Tibial artery (tissue), 4 donors: ENCODE measurements at places on chromosomes 1 and 21.
A peak's percentile ranks its signal among the peaks of the same experiment; 100 is the strongest.

GRCh38 chr1:236762410-236762809, 32.7 kb upstream of the MTR start:
- no peak for DNase-seq

GRCh38 chr1:114224196-114224907, 70.7 kb upstream of the SYT6 start:
- no peak for DNase-seq

- no peak for DNase-seq
Observed at GRCh38 chr1:229714964-229715603, 89.0 kb downstream of the URB2 start.

GRCh38 chr1:6731905-6732304, 30.3 kb upstream of the DNAJC11 start:
- no peak for DNase-seq

DNA sequence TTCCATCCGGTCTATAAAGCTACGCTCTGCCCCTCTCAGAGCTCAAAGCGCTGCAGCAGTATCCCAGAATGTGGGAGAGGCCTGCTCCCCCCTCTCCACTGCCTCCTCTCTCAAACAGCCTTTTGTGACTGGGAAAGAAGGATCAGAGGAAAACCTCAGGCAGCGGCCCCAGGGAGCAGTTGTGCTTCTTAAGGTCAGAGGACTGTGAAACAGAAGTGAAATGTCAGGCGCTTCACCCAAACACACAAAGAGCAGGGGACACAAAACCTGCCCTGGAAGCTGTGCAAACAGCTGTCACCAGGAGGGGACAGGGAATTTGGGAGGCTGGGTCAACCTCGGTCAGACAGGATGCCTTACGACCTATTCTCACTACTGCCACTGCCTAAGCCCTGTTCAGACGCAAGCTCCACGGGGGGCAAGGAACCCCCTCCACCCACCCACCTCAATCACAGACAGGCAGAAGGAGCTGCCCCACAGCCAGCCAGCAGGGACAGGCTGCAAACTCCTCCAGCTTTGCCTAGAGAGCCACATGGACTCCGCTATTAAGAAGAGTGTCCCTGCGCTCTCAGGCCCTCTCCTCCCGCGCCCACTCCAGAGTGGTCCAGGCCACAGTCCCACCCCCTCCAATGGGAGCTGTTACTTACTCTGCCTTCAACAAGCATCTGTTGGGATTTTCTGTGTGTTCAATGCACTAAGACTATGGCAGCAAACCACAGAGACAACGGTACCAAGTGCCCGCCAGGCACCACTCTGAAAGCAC, 14.6 kb downstream of the SSBP3 start:
- no peak for DNase-seq

GRCh38 chr1:232367293-232367692, 262.6 kb downstream of the SIPA1L2 start:
- DNase-seq = no peak

DNA sequence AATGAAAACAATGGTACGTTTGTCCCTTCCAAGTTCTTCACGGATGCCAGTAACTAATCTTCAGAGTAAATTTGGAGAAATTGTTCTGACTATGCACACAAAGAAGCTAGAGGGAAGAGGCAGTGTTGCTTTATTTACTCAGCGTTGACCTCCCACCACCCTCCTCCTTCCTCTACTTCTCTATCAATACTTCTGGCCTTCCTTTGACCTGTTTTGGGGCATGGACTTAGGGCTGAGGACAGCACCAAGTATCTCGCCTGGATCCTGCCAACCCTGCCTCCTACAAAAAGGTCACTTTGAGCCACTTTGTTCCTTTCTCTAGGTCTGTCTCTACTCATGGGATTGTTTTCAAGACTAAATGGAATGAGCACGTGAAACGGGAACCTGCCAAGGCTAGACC, 282.6 kb downstream of the DSCAM start:
- no peak for DNase-seq

DNA sequence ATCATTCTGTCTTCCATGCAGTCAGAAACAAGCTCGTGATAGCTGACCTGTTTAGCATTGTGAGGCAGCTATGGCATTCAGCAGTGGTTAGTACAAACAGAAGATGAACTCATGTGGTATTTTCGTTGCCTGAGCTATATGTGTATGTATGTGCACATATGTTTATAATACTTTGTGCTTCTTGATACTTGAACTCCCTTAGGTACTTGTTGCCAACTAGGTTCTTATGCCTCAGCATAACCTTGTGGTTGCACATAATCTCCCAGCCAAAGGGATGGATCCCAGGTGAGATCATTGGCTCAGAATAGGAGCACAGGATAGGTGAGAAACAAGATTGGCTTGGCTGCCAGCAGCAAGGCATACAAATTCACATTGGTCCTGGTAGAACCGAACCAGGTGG, 86.1 kb downstream of the VPS26C start:
- no peak for DNase-seq

- no peak for DNase-seq
Observed at GRCh38 chr21:44748621-44749020, 37.2 kb upstream of the TSPEAR start.

DNA sequence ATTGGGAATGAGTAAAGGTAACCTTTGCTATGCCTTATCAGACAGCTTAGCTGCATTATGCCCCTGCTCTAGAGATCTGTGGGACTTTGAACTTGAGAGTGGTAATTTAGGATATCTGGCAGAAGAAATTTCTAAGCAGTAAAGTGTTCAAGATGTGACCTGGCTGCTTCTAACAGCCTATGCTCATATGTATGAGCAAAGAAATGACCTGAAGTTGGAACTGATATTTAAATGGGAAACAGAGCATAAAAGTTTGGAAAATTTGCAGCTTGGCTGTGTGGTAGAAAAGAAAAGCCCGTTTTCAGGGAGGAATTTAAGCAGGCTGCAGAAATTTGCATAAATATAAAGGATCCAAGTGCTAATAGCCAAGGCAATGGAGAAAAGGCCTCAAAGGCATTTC, 90.4 kb downstream of the HHIPL2 start:
- no peak for DNase-seq

GRCh38 chr1:225155555-225155954, 226.1 kb downstream of the DNAH14 start:
- DNase-seq = no peak

DNA sequence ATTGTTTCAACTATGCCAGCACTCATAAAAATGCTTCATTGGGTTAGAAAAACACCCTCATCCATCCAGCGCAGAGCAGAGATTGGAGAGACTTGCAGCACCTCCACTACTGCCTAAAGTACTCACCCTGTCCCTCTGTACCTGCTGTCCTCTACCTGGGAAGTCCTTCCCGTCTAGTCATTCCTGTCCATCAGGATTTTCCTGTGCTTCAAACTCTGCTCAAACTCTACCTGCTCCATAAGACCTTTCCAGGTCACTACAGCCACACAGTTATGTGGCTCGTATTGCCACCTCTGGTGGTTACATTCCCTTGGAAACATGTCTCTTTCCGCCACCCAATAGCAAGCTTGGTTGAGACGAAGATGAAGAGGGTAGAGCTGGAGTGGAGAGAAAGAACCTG, 7.2 kb downstream of the OVGP1 start:
- no peak for DNase-seq

DNA sequence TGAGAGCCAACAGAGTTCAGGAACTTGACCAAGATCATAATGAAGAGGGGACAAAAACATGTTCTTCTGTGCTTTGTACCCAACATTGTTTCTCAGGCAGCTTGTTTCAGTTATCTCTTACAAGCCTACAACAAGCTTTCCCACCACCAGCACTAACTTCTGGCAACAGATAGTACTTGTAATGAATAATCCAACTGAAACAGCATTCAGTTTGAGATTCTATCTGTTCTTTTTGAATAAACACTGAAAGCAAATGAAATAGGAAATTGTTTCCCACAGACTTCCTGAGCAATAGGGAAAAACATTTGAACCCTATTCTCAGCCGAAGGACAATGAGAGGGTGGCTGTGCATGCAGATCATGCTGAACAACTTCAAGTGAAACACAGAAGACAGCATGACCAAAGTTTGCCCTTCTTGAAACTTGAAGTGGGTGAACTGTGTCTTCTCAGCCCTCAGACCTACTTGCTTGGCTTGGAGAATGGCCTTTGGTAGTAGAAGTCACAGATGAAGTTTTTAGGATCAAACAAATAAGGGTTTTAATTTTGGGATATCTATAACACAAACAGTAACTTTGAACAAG, 11.2 kb upstream of the HOOK1 start:
- DNase-seq = no peak

- no peak for DNase-seq
Observed at GRCh38 chr1:114330451-114330983, 176.8 kb upstream of the SYT6 start.

GRCh38 chr21:42684109-42684916, 30.9 kb downstream of the PDE9A start:
- no peak for DNase-seq

GRCh38 chr1:225917536-225917935, 6.5 kb downstream of the PYCR2 start:
- DNase-seq = no peak

- DNase-seq = no peak
Observed at GRCh38 chr1:208084220-208084619, 160.0 kb downstream of the PLXNA2 start.

DNA sequence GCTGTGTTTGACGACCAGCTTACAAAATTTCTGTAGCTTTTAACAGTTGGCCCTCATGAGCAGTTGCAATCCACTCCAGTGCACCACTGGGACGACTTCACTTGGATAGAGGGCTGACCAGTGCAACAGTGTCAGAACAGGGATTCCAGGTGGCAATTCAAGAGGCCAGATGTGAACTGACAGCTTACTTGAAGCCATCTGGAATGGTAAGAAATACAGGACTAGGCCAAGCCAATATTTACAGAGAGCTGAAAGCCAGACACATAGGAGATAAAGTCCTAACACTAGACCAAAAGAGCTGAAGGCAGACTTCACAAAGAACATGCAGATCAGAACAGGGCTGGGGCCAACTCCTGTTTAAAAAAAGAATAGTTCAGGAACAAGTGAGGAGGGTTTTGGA, 93.5 kb upstream of the NFIA start:
- no peak for DNase-seq

GRCh38 chr1:7767176-7767575, 3.9 kb upstream of the VAMP3 start:
- DNase-seq = no peak

- no peak for DNase-seq
Observed at GRCh38 chr1:220281159-220281574, 8.9 kb upstream of the RAB3GAP2 start.

- DNase-seq = no peak
Observed at GRCh38 chr1:98849969-98850636, 154.6 kb downstream of the PLPPR5 start.

GRCh38 chr1:99643021-99643779, 2.7 kb upstream of the PALMD start:
- DNase-seq = no peak

- no peak for DNase-seq
Observed at GRCh38 chr1:40662151-40662550, 3.3 kb downstream of the RIMS3 start.

DNA sequence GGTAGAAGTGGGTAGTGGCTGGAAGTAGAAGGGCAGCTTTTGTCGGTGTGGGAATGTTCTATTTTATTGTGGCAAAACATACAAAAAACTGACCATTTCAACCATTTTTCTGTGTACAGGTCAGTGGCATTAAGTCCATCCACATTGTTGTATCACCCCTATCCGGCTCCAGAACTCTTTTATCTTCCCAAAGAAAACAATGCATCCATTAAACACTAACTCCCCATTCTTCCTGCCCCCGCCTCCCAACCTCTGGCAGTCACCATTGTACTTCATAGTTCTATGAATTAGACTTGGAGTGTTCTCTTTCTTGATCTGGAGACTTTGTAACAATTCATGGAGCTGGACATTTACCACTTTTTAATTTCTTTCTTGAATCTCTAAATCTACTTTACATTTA, 55.7 kb downstream of the DEGS1 start:
- no peak for DNase-seq

- no peak for DNase-seq
Observed at GRCh38 chr1:110221119-110221518, 11.0 kb downstream of the KCNC4 start.

- DNase-seq = no peak
Observed at GRCh38 chr1:94332952-94333351, 85.2 kb upstream of the ABCD3 start.

GRCh38 chr21:44571296-44571695, 2.2 kb upstream of the KRTAP10-4 start:
- no peak for DNase-seq

DNA sequence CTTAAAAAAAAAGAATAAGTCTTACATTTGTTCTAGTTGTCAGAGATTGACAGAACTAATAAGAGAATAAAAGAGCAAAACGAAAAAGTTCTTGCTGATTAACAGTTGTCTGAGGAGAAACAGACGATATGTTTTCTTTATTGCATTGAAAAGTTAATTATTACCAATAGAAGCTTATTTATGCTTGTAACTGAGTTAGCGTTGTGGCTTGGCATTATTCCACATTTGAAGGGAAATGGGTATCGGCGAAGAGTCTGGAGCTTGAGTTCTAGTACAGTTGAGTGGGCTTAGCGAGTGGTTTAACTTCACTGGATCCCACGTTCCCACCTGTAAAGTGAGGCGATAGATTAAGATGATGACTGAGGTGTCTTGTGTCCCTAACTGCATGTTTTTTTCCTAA, 109.0 kb downstream of the SDCCAG8 start:
- no peak for DNase-seq

DNA sequence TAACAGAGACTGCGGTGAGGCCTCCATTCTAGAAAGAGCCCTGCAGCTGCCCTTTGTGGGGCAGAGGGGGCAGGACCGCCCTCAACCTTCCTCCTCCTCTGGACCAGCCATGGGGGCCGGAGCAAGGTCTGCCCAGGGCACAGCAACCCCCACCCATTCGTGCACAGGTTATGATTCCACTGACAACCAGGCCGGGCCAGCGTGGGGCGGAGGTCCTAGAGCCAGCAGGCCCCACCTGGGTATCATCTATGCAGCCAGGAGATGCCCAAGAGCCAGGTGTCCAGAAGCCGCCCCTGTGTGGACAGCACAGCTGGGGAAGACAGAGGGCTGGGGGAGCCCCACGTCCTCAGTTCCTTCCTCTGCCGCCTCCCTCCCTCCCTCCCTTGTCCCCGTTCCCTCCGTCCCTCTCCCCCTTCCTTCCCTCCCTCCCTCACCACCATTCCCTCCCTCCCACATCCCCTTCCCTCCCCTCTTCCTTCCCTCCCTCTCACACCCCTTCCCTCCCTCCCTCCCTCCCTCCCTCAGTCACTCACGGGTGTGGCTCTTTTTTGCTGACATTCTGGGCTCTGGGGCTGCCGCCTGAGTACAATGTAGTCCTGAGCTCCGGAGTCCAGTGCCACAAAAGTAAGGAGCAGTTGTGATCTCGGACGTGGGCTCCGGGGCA, 12.3 kb downstream of the RNF223 start:
- no peak for DNase-seq

- DNase-seq = peak; percentile 63
Observed at GRCh38 chr1:28877132-28877781, 37.1 kb upstream of the EPB41 start.

DNA sequence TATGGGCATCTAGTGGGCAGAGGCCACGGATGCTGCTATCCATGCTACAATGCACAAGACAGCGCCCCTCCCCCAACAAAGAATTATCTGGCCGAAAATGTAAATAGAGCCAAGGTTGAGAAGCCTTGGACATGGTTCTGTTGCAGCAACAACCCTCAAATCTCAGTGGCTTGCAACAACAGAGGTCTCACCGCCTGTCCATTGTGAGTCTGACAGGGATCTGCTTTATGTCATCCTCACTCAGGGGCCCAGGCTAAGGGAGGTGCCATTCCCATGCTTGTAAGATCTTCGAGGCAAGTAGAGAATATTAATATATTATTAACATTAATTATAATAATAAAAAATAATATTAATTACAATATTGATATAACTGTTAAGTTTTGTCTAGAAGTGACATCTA, 9.5 kb upstream of the PITHD1 start:
- DNase-seq = no peak
